Fibroblast of skin of scalp (primary cell): ENCODE measurements at places on chromosomes 5 and 9.
A peak's percentile ranks its signal among the peaks of the same experiment; 100 is the strongest.

GRCh38 chr5:43315682-43316081 is 2.5 kb upstream of the HMGCS1 start:
- no peak for DNase-seq

GRCh38 chr5:174155281-174155680 is 109.8 kb downstream of the NSG2 start:
- peak; percentile 49 for DNase-seq

DNA sequence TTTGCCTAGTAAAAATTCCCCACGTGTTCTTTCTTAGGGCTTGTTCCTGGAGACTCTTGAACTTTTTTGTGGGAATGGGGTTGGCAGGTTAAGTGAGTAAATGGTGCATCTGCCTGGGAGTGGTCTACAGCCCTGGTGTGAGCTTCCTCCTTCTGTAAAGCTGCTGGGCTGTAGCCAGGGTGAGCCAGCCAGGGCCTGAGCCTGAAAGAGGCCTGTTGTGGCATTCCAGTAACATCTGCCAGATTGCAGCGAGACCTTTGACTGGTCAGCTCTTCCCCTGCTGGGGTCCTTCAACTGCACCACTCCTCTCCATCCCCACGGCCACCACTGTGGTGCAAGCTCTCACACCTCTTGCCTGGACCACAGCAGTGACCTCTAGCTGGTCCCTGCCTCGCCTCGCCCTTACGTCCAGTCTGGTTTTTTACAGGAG is 47.5 kb downstream of the SLC22A5 start:
- DNase-seq, result no peak

DNA sequence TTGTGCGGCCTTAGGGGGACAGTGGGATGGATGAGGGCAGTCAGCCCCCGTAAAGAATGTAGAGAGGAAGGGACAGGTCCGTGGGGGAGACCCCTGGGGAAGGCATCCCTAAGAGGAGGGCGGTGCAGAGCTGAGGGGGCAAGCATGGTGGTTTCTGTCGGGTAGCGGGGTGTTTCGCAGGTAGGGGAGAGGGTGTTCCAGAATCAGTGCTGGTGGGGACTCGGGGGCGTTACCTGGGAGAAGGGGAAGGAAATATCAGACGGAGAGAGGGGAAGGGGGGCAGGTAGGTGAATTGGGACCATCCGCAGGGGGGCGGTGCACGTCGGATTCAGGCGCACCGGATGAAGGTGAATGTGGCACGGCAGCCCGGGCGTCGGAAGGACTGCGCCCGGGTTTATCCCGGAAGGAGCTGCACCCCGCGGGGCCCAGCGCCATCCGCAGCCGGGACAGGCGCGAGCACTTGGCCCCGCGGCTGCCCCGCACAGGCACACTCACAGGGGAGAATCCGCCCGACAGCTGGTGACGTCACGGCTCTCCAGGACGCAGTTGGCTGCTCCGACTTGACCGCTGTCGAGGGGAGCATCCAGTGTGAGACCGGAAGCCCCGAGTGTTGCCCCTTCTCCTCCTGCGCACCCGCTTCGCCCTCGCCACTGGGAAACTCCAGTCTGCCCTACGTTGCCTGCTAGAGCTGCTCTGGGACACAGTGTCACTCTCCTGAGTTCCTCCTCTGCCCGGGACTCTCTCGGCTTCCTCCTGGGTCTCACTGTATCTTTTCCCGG is 1.3 kb downstream of the CD72 start:
- peak; percentile 54 for DNase-seq

GRCh38 chr9:118321788-118322187 is 617.6 kb downstream of the TLR4 start:
- DNase-seq, result no peak

DNA sequence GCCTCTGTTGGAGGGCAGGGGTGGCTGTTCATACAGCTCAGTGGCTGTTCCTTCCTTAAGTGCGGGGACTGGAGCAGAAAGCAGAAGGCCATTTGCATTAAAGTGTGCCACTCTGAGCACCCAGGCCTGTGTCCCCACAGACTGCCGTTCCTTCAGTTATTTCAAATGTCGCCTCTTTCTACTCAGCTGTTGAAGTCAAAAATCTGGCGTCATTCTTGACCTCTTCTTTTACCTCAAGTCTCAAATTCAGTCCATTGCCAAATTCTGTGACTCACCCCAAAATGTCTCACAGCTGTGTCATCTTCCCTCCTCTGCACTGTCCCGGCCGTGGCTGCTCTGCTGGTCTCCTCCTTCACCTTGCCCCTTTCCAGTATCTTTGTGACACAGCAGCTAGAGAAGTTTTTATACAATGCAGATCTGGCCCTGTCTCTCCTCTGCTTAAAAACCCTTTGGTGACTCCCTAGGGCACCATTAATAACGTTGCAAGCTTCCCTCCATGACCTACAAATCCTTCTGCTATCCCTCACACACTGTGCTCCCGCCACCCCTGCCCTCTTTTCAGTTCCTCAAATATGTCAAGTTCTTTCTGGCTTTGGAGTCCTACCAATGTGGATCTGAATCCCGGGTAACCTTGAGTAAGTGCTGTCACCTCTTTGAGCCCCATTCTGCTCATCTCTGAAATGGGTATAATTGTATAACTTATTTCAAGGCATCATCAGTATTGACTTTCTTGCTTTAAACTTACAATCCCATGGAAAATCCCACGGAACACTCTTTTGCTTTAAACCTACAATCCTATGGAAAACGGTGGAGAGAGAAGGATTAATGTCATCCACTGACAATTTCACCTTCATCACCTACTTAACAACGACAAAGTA is 98.3 kb upstream of the BOD1 start:
- DNase-seq, result peak; percentile 81

GRCh38 chr9:22813529-22813928 is 366.9 kb downstream of the DMRTA1 start:
- peak; percentile 43 for DNase-seq

- DNase-seq, result no peak
These were observed 104.0 kb upstream of the ATP10B start for GRCh38 chr5:160956051-160956450.

- DNase-seq, result no peak
These were observed 22.6 kb upstream of the ASPN start for GRCh38 chr9:92504881-92505280.

- DNase-seq, result no peak
These were observed 412.7 kb downstream of the CETN3 start for GRCh38 chr5:89996890-89997289.

- no peak for DNase-seq
These were observed 86.2 kb downstream of the HACD4 start for GRCh38 chr9:20945269-20945668.

DNA sequence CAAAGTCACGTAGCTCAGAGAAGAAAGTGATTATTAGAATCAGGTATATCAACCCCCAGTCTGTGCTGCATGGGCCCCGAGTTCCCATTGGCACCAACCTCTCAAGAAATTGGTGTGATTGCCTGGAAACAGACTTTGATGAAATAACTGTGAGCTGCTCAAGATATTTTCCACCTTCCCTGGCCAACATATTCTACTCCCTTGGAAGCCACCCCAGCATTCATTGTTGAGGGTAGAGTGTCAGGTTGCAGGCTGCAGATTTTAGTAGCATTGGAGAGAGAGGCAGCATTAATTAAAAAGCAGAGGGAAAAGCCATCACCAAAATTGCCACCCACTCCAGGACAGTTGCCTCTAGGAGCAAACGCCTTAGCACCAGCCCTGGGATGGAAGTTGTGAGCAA is 154.2 kb upstream of the TNPO1 start:
- DNase-seq, result no peak

DNA sequence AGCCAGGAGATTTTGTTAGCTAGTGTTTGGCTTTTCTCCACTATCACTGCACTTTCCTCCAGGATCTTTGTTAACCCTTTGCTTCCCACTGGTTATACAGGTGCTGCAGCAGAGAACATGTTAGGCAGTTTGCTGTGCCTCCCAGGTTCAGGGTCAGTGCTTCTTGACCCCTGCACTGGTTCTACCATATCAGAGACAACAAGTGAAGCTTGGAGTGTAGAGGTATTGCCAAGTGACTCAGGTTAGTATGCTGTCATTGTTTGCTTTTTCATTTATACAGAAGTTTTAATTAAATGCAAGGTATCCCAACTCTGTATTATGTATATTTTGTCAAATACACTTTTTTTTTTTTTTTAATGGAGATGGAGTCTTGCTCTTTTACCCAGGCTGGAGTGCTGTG is 68.4 kb downstream of the GAPVD1 start:
- no peak for DNase-seq

DNA sequence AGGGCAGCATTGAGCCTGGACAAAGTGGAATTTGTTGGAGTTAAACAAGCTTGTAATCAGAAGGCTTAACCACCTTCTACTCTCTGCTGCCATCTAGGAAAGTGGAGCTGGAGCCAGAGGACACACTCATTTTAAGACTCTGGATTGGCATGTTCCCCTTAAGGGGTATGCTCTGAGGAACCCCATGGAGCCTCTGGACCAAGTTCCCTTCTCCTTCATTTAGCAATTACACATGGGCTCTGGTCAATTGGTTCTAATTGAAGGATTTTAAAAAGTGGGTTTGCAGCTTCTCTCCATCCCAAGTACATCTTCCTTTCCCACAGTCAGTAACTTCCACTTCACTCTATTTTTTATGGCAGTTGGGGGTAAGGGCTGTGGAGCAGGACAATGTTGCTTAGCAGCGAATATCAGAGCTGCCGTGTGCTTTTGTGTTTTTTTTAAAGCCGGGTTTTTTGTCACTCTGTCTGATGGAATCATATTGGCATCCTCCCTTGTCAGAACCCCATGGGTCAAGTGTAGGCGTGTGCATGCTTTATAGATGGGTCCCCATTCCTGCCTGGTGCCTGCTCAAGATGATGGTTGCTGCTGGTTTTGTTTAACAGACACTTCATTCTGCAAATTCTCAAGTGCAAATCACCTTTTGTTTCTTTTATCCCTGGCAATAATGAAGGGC is 330.7 kb upstream of the ADAMTSL1 start:
- no peak for DNase-seq

DNA sequence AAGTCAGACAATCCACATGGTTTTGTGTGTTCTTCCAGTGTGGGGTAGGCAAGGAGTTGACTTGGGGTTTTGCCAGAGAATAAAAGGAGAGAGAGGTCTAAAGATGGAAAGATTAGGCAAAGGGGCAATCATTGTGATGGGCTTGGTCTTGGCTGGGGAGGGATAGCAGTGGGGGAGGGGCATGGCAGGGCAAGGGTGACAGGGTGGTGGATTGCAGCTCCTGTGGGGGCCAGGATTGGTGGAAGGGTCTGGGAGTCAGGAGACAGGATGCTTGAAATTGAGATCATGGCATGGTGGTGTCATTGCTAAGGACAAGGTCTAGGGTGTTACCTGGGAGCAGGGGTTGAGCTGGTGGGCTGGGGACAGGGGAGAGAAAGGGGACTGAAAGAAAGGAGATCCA is 57.6 kb downstream of the ZNF618 start:
- no peak for DNase-seq

GRCh38 chr9:113682297-113682771 is 193.8 kb upstream of the ZNF618 start:
- peak; percentile 75 for DNase-seq

DNA sequence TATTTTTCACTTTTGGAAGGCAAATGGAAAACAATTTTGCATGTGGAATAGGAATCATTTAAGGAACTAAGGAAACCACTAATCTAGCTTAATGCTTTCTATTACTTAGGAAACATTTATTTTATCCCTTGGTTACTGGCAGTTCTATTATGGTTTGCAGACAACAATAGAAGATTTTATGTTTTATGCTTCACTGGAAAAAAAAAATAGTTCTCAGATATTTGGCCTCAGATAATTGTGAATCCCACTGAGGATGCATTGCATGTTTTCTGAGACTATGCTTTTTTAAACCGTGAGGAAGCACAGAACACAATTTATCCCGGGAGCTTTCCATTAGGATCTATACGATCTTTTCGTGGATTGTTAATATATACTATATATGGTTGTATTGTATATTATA is 356.9 kb downstream of the CSNK1G3 start:
- no peak for DNase-seq

DNA sequence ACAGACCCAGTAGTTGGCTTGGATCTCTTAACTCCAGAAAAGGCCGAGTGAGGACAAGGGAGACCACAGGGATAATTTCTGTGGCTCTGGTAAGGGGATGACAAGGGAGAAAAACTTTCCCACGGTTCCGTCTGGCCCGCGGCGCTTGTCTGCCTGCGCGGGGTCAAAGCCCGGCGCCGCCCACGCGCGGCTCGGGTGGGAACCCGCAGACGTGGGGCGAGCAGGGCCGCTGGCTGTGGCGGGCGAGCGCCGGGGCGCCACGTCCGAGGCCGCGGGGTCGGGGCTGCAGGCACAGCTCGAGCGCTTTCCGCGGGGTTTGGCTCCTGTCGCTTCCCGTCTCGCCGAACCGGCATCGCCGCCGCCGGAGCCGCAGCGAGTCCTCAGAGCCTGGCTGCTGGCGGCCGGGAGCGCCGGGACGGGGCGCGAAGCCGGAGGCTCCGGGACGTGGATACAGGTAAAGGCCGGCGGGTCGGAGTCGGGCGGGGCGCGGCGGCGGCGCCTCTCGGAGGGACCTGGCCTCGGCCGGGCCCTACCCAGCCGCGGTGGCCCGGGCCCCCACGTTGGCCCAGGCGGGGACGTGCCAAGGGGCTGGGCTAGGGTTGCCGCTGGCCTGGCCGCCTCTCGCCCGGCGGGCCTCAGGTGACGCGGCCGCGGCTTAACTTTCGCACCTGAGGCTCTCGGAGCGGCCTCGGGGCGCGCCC is at the start of gene RNF180:
TSS of gene RNF180 (plus strand) at position 344 of the 701 bp plus-strand sequence. CDS start 34,965 bp downstream, outside the sequence.
- peak; percentile 41 for DNase-seq

- peak; percentile 74 for DNase-seq
These were observed 24.3 kb upstream of the ENHO start for GRCh38 chr9:34546834-34547827.

GRCh38 chr5:58127255-58128220 is 332.3 kb downstream of the PLK2 start:
- DNase-seq, result no peak

GRCh38 chr9:14170392-14170931 is 143.5 kb downstream of the NFIB start:
- DNase-seq, result no peak

- no peak for DNase-seq
These were observed 308.7 kb upstream of the BRINP1 start for GRCh38 chr9:119677811-119678505.

DNA sequence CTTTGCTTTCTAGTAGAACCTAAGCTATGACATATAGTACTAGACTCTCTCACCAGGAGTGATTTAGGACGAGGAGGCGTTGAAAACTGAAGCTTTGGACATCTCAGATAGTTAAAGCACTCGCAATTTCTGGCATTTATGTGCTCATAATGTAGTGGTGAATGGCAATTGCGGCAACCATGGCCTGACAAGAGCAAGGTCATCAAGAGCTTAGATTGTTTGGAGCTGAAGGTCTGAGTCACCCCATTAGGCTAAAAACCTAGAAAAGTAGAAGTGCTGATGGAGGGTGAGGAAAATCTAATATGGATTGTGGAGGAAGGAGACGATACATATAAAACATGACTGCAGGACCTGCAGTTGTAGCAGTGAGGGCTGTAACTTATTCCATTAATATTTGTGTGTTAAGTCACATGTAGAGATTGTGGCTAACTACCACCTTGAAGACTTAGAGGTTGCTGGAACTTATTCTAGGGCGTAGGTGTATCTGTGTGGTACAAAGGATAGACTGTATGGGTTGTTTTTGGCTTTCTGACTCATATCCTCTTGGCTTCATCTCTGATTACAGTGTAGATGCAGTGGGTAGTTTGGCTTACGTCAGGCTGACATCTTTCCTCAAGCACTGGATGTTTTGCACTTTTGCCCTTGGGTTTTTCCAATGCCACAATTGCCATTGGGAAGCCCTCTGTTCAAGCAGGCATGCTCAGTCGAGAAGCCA is 138.9 kb upstream of the CDKN2B start:
- no peak for DNase-seq
